Type B pancreatic cell (in vitro differentiated cells): ENCODE measurements at places on chromosomes 12 and 14. TPM values are rescaled to one million over a fixed set of nuclear protein-coding genes. Genes with fewer than 3 reads are reported as not detected.

Gene C12orf54
- not detected in 2 replicates for total RNA-seq

Gene OASL
- 0.17 and 0.19 TPM in 2 replicates for total RNA-seq

Gene RERG
- total RNA-seq, result 24.2 and 32.3 TPM in 2 replicates

DNA sequence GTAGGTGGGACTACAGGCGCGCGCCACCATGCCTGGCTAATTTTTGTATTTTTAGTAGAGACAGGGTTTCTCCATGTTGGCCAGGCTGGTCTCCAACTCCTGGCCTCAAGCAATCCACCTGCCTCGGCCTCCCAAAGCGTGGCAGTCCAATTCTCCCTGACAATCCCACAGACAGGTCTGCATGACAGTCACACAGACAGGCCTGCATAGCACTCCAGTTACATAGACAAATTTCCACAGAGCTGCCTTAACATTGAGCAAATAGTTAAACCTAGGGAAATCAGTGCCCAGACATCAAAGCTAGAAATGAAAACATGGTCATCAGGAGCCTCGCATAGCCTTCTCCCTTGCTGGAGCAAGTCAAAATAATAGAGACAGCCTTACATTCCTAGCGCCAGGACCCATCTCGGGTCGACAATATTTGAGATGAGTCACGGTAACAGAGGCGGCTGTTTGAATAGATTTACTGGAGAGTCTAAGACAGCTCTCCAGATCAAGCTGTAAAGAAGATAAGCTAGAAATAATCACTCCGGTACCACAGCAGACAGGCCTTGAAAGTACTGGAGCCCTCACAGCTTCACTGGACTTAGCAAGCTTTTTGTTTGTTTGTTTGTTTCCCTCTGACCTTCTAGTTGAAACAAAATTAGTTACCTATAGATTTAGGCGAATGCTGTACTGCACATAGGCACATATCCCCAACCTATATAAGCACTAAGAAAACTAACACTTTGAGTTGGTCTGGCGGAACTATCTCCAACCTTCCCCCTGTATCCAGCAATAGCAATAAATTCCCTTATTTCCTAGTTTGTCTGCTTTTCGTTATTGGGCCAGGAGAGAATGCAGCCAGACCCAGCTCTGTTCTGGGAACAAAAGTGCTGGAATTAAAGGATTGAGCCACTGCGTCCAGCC, 23.8 kb upstream of the PYROXD1 start:
- no peak for DNase-seq

DNA sequence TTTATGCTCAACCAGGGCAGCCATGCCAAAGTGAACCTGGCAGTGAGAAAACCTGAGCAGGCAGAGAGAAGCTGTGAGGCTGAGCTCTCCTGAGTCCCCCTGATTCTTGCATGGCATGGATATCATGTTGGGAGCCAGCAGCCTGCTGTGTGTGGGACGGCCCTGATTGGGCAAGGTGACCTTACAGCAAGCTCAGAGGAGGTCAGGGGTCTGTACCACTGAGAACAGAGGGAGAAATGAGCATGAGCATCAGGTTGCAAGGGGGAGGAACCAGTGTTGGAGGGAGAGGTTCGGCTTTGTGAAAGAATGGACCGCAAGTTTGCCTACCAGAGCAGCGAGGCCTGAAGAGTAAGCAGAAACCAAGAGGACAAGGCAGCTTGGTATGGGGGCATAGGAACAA, 59.1 kb upstream of the PTGR2 start:
- DNase-seq, result no peak

DNA sequence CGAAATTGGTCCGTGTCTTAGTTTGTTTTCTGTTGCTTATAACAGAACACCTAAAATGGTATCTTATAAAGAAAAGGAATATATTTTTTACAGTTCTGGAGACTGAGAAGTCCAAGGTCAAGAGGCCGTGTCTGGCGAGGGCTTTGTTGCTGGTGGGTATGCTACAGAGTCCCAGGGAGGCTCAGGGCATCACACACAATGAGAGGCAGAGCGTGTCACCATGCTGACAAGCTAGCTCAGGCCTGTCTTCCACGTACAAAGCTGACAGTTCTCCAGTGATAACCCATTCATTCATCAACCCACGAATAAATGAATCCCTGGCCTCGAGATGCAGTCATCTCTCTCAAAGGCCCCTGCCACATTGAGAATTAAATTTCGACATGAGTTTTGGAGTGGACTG, 56.7 kb upstream of the AEBP2 start:
- no peak for DNase-seq

- DNase-seq, result no peak
These were observed 21.8 kb upstream of the SMCO2 start for GRCh38 chr12:27424631-27425230.

DNA sequence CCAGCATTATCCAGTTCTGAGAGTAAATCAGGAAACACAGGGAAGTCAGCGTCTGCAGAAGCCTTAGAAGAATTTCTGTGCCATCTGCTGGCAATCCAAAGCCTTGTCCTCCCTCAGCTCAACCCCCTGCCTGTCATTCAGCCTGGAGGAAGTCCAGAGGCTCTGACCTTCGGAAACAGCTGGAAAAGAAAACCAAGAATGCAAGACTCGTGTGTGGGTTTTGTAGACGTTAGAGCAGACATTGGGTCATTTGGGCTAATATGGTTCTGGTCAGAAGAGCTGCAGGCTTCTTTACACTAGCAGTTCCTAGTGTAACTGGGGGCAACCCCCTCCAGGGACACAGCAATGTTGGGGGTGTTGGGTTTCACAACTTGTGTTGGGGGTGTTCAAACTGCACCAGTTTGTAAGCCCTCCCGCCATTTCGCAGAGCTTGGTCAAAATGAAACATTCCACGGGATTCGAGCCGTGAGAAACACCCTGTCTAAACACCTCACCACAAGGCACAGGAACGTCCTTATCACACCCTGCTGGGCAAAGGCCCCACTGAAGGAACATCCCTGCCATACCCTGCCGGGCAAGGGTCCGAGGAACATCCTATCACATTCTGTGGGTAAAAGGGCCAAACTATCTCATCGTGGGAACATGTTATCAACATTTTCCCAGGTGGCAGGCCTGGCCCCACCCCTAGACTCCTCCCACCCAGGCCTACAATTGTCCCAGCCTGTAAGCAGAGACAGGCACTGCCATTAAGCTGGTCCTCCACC, 21.0 kb upstream of the SERPINA4 start:
- DNase-seq, result no peak

DNA sequence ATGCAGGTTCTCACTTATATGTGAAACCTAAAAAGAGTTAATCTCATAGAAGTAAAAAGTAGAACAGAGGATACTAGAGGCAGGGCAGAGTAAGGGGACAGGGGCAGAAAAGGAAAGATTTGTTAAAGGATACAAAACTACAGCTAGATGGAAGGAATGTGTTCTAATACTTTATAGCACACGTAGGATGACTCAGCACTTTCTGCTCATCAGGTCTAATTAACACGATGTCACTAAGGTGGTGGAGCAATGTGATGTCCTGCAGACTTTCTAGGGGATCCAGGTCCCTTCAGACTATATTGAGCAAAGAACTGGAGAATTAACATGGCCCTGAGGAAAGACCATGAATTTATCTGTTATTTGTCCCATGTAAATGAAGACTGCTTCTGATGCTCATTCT, 80.8 kb upstream of the CMKLR1 start:
- no peak for DNase-seq

DNA sequence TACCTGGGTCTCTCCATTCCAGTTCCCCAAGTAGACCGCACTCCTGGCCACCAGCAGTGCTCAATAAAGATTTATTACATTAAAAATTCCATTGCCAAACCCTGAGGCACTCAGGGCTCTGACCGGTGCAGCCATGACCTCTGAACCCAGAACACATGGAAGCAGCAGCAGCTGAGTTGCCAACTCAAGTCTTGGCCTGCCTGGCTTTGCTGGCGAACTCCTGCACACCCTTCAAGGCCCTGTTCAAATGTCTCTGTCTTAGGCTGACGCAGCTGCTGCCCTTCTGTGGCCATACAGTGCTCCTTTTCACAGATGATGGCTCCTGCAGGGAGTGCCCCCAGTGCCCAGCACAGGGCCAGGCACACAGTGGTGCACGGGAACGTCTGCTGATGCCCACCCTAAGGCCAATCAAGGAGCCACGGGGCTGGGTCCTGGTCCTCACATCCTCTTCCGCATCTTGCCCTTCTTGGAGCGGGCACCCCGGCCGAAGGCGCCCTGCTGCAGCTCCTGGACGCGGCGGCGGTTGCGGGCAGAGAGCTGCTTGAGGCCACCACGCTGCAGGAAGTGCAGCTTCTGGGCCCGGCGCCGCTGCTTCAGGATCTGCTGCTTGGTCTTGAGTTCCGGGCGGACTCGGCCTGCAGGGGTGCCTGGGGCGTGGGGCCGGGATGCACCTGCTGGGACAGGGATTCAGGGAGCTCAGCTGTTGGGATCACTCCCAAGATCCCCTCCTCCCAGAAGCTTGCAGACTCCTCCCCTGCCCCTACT, 9.1 kb downstream of the CFAP73 start:
- DNase-seq, result no peak

DNA sequence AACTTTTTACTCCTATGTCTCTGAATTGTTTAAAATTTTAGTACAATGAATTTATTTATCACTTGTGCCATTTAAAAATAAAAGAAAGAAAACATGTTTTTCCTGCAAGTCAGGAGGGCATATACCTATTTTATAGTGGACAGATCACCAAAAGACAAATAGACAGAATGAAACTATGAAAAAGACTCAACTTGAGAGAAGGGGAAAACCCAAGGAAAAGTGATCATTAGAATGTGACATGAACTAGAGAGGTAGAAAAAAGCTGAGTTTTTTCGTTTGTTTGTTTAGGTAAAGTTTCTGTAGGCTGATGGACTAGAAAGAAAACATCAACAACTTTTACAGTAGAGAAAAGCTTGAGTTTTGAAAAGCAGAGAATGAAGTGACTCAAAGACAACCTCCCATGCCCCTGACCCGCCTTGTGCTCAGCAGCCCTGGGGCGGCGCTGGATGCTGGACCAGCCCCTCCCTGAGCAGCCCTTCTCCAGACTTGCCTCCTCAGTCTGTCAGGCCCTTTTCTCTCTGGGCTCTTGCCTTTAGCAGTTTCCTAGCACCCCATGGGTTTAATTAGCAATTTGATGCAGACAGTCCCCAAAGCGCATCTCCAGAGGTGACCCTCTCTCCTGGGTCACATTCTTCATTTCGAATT, 95.1 kb upstream of the ARID2 start:
- no peak for DNase-seq

GRCh38 chr12:129466499-129466898, 437.3 kb downstream of the TMEM132D start:
- no peak for DNase-seq

DNA sequence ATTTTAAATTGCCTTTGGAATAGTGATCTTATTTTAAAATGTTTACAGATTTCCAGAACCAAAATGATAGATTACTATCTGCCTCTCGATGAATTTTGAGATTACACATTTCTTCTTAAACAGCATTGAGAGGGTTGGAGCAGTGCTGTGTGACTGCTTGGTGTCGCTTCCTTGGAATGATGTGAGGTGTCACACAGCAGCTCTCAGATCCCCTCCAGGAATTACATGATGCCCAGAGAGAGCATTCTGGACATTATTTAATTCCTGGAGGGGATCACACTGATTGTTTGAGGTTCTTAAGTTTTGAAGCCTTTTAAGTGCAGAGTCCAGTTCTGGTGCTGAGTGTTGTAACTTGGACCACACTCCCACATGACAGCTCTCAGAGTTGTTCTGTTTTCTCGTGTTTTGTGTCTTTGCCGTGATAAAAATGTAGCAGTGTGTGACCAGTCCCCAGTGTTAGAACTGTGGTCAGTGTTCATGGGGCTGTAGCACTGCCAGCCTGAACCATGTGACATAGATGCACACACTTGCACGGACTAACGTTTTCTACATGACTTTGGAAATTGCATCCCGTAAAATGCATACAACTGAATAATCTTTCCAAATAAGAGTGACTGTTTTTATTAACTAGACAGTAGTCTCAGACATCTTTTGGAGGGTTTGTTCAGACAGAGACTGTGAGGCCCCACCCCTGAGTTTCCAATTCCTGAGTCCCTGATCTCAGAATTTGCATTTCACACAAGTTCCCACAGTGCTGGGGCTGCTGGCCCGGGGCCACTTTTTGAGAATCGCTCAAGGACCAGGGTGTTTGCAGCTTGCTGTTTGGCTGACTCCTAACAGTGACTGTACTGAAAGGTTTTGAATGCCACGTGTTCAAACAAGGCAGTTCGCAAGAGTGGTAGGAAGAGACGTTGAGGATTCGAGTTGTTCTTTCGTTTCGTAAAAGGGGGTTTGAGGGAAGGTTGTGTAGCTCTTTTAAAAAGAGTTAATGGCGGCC, 26.0 kb downstream of the XRCC3 start:
- no peak for DNase-seq

- DNase-seq, result no peak
These were observed 7.3 kb downstream of the AKT1 start for GRCh38 chr14:104788161-104788818.

DNA sequence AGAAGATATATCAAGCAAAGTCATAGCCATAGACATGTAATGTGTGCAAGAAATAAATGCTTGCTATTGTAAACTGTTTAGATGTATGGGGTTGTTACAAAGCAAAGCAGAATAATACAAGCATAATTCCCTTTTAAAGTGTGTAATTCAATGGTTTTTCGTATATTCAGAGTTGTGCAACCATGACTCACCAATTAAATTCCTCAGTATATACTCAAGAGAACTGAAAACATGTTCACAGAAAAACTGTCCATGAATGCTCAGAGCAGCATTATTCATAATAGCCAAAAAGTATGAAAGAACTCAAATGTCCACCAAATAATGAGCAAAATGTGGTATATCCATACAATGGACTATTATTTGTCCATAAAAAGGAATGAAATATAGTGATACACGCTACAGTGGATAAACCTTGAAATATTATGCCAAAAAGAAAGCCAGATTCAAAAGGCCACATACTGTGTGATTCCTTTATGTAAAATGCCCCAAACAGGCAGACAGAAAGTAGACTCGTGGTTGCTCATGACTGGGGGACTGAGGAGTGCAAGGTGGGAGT, 9.3 kb downstream of the GXYLT1 start:
- DNase-seq, result no peak

DNA sequence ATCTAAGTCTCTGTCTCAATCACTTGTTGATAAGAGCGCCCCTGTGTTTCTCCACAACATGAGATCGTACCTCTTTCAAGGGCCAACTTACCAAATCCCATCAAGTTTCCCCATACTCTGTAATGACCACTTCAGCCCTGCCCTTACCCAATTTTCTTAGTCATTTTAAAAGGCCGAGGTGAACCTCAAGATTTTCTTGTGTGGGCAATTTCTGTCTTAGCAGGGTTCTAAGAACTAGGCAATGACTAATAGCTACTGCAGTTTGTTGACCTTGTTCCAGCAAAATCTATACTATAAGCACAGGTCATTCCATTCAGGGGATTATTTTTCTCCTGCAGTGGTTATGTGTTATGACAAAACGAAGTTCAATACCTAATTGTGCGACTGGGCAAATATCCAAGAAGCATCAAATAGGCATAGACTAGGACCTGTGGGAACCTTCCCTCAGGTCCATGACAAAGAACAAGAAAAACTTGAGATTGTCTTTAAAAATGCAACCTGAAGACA, 359.8 kb downstream of the PCNX1 start:
- DNase-seq, result no peak
